ENCODE measurements at places on chromosomes 1 and 21.
A peak's percentile ranks its signal among the peaks of the same experiment; 100 is the strongest.

- no peak for DNase-seq
Observed at GRCh38 chr1:16326833-16327404, 25.4 kb downstream of the FBXO42 start.

DNA sequence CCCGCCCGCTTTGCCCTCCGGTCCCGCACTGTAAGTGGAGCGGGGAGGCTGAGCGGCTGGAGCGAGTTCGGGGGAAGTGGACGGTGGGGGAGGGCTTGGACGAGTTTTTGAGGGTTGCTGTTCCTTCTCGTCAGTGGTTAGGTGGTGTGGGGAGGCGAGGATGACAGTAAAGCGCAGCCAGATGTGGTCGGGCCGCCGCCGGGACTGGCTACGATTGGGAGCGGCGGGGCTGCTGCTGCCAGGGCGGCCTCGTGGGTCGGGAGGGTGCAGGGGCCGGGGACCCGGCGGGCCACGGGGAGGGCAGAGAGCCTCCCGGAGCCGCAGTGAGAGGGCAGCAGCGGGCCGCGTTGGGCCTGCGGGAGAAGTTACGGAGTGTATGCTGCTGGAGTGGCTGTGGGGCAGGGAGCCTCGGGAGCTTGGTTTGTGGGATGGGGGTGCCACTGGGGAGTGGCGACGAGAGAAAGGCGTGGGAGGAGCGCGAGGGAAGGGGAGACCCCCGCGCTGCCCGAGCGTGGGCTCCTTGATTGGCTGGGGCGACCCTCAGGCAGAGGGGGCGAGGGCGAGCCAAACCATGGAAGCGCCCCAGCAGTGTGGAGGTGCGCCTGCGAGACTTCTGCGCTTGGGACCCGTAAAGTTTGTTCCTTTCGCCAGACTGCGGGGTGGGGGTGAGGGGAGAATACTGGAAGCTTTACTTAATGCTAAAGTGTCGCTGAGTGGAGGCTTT, 2.1 kb downstream of the ADGRL2 start:
- no peak for DNase-seq

GRCh38 chr1:103489935-103490334, 35.6 kb upstream of the RNPC3 start:
- no peak for DNase-seq

GRCh38 chr21:38716942-38717341, 88.8 kb upstream of the ETS2 start:
- no peak for DNase-seq

GRCh38 chr1:8545078-8545477, 227.2 kb downstream of the SLC45A1 start:
- no peak for DNase-seq

- no peak for DNase-seq
Observed at GRCh38 chr1:207097871-207098324, 6.1 kb upstream of the C4BPA start.

- peak; percentile 32 for DNase-seq
Observed at GRCh38 chr1:24111996-24112779, at the start of gene MYOM3. TSS of gene MYOM3 (minus strand) at chr1:24112135. CDS start at chr1:24108636, 3,499 bp downstream.

- DNase-seq: no peak
Observed at GRCh38 chr1:170200621-170201397, 55.0 kb downstream of the NTMT2 start.

GRCh38 chr21:37093977-37094376, 20.9 kb downstream of the TTC3 start:
- no peak for DNase-seq

- peak; percentile 20 for DNase-seq
Observed at GRCh38 chr1:179883040-179883744, 1.1 kb downstream of the TOR1AIP1 start.
